ENCODE measurements at places on chromosomes 4 and X. TPM values are rescaled to one million over a fixed set of nuclear protein-coding genes. Genes with fewer than 3 reads are reported as not detected.

The OTC gene
- total RNA-seq, result not detected

The COPS4 gene
- 49.2 TPM for total RNA-seq

The USP26 gene
- total RNA-seq, result not detected

The GNRHR gene
- total RNA-seq, result not detected

The IQCM gene
- total RNA-seq, result not detected

The HTN1 gene
- total RNA-seq, result not detected

The EPHA5 gene
- total RNA-seq, result 0.17 TPM

The ADH4 gene
- not detected for total RNA-seq

The AFF2 gene
- 0.30 TPM for total RNA-seq

DNA sequence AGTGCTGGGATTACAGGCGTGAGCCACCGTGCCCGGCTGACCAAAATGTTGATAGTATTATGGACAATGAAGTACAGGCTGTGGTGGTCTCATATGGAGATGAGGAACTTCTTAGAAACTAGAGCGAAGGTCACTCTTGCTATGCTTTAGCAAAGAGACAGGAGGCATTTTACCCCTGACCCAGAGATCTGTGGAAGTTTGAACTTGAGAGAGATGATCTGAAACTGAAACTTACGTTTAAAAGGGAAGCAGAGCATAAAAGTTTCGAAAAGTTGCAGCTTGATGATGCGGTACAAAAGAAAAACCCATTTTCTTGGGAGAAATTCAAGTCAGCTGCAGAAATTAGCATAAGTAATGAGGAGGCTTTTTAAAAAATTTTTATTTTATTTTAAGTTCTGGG lies 8.5 kb upstream of the CTAG2 start:
- no peak for DNase-seq

GRCh38 chr4:26217481-26217880 lies 103.3 kb upstream of the RBPJ start:
- no peak for DNase-seq

DNA sequence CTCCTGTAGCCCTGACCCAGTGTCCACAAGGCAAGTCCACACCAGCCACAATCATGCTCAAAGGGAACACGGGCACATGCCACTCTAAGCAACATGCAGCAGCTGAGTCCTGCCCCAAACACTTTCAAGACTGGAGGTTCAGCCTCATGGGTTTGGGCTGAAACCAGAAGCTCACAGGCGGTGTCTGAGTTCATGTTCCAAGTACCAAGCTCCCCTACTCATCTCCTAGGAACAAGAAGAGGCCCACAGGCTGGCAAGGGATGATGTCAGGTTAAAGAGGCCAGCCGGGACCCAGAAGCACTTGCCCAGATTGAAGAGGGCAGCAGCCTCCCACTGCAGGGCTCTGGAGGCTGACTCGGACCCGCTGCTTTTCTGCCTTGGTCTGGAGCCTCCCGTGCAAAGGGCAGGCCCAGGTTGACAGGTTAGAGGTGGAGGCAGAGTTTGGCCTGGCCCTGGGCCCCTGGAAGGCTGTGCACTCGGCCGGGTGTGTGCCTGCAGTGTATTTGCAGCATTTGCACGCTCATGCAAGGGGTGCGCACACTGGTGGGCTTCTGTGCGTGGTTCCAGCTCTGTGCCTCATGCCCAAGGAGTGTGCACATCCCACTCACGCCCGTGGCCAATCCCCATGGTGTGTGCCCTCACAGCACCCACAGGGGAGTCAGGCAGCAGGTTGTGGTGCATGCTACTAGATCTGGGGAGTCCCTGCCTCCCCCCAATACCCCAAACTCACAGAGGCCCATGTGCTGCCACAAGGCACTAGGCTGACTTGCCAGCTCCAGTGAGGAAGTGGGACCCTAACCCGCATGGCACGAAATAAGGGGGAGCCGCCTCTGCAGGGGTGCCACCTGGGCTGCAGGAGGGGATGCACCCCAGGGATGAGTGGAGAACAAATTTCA lies 2.4 kb downstream of the HMX1 start:
- no peak for DNase-seq

GRCh38 chr4:146371812-146372211 lies 149.9 kb downstream of the SLC10A7 start:
- DNase-seq, result no peak

DNA sequence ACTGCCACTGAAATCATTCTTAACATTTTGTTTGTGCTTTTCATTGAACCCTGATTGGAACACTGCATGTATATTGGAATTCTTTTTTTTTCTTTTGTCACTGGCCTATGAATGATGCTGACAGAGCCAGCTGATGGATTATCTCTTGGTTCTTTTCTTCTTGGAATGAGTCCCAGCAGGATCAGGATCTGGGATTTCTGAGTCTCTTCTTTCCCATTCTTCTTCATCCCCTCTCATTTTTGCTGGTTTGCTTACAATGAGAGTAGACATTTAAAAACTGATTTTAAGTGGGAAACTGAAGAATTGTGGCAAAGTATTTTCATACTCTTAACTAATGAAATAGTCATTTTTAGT lies 9.0 kb downstream of the DCUN1D4 start:
- no peak for DNase-seq

DNA sequence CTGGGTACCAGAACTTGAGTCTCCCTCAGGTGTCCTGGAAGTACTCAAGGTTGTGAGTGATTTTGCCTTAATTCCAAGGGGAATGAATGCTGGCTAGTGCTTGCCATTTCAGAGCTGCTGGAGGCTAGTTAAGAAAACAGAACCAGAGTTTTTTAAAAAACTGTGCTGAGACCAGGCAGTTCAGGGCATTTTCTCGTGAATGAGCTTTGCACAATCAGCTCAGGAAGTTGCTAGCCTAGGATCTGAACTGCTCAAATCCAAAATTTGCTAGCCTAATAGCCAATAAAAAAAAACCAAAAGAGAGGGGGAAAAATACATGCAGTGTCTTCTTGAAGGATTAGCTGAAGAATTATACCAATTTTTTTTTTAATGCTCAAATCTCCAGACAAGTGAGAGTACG lies 292.7 kb downstream of the FBXW7 start:
- no peak for DNase-seq

- DNase-seq, result no peak
Observed at GRCh38 chrX:20215565-20215964, 51.1 kb downstream of the RPS6KA3 start.

DNA sequence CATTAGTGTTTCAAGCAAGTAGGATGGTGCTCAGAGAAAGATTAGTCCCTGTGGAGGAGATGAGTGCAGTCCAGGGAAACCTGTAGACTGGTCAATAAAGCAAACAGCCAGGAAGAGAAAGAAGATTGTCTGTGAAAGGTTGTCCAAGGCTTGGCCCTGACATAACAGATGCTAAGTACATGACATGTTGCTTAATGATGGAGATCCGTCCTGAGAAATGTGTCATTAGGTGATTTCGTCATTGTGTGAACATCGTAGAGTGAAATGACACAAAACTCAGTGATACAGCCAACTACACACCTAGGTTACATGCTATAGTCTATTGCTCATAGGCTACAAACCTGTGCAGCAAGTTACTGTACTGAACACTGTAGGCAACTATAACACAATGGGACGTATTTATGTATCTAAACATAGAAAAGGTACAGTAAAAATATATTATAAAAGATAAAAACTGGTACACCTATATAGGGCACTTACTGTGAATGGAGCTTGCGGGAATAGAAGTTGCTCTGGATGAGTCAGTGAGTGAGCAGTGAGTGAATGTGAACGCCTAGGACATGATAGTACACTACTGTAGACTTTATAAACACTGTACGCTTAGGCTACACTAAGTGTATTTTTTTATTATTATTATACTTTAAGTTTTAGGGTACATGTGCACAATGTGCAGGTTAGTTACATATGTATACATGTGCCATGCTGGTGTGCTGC lies 9.0 kb upstream of the PRSS48 start:
- DNase-seq, result no peak

- no peak for DNase-seq
Observed at GRCh38 chrX:47687263-47687662, 28.3 kb upstream of the UXT start.

- no peak for DNase-seq
Observed at GRCh38 chrX:115023139-115023538, 5.7 kb upstream of the IL13RA2 start.

DNA sequence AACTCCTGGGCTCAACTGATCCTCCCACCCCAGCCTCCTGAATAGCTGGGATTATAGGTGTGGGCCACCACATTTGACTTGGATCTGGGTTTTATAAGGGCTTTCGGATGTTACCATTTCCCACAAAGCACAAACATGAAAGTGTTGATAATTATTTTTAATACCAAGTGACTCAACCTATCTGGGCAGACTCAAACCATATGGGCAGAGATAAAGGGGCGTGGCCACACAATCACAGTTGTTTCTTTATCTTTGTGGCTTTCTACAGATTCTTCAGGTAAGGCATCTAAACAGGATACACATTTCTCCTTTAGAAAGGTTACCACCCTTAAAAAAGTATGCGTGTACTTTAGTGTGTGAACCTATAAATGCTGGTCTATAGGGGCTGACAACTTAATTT lies 122.5 kb downstream of the ZNF827 start:
- no peak for DNase-seq

DNA sequence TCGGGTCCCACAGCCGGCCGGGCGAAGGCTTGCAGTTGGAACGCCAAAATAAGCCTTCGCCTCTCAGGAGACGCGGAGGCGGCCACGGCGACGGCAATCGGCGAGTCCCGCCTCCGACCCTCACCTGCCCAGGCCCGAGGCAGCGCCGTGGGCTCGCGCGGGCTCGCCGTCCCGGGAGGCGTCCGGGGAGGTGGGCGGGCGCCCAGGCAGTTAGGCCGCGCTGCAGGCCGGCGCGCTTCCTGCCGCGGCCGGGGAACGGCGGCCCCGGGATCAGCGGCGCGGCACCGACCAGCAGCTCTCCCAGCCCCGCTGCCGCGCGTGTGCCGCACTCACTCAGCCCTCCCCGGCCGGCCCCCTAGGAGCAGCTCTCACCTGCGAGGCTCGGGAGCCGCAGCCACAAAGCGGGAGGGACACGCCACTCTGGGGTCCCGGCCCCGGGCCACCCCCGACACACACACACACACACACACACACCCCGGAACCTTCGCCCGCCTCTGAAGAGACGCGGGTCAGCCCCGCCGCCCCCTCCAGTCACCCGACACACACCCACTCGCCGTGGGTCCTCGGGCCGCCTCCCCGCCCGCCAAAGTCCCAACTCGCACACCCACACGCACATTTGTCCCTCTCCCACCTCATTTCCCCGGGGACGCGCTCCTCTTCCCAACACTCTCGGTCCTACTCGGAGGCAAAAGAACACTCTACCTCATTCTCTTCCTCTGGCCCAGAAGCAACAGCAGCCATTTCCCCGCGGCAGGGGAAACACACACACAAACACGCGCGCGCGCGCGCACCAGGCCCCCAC lies at the start of gene CNOT6L:
Gene CNOT6L, minus strand, starts transcription at position 767 of the 802 bp plus-strand sequence. Its CDS starts 60 bp downstream, at position 707.
- peak; percentile 89 for DNase-seq

Data from left ventricle myocardium superior (tissue), 1 donor.